ENCODE measurements at places on chromosomes 11 and 22. TPM values are rescaled to one million over a fixed set of nuclear protein-coding genes. Genes with fewer than 3 reads are reported as not detected.

- H3K27me3 ChIP-seq: no peaks in the 10 kb centered on the region
- H3K27ac ChIP-seq: no peak overlapping the region
- no peaks in the 10 kb centered on the region for H3K4me1 ChIP-seq
- no peaks in the 10 kb centered on the region for H3K36me3 ChIP-seq
- no peak overlapping the region for H3K4me3 ChIP-seq
- no peak for DNase-seq
Observed at GRCh38 chr22:28813772-28814518, 13.6 kb upstream of the XBP1 start.

GRCh38 chr11:119065369-119065768 is 2.2 kb upstream of the VPS11 start:
- DNase-seq: peak; percentile 43
- no peak overlapping the region for H3K27ac ChIP-seq
- H3K4me1 ChIP-seq: no peaks in the 10 kb centered on the region
- no peak overlapping the region for H3K4me3 ChIP-seq
- H3K27me3 ChIP-seq: no peaks in the 10 kb centered on the region

DNA sequence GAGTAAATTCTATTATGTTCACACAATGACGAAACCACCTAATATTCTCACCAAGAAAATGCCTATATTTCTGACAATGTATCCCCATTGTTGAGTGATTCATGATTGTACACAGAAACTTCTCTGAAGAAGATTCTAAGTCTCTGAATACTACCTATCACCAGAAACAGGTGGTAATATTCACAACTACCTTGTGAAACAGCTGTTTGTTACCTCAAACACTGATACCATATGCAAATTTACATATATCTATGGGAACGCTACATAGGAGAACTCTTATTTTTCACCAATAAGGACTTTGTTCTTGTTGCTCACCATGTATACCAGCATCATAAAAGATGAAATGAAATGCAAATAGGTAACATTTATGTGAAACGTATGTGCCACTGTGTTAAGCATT is 59.3 kb downstream of the PDGFD start:
- no peak for DNase-seq
- no peaks in the 10 kb centered on the region for H3K27me3 ChIP-seq
- no peaks in the 10 kb centered on the region for H3K36me3 ChIP-seq
- H3K4me1 ChIP-seq: no peaks in the 10 kb centered on the region

GRCh38 chr11:60310407-60310998 is 16.6 kb upstream of the MS4A6E start:
- H3K27ac ChIP-seq: no peak overlapping the region
- DNase-seq: no peak
- no peaks in the 10 kb centered on the region for H3K4me1 ChIP-seq
- no peak overlapping the region for H3K4me3 ChIP-seq
- no peaks in the 10 kb centered on the region for H3K27me3 ChIP-seq

GRCh38 chr11:11731311-11732083 is 109.7 kb upstream of the GALNT18 start:
- H3K27ac ChIP-seq: no peak overlapping the region
- no peaks in the 10 kb centered on the region for H3K27me3 ChIP-seq
- no peak for DNase-seq
- no peak overlapping the region for H3K4me3 ChIP-seq
- H3K36me3 ChIP-seq: no peaks in the 10 kb centered on the region

DNA sequence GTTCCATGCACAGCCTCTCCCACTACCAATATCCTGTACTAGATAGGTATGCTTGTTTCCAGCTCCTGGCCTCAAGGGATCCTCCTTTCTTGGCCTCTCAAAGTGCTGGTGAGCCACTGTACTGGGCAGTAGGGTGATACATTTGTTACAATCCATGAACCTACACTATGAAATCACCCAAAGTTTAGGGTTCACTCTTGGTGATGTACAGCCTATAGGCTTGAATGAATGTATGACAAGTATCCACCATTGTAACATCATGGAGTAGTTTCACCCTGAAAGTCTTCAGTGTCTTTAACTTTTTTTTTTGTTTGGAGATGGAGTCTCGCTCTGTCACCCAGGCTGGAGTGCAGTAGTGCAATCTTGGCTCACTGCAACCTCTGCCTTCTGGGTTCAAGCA is 31.8 kb downstream of the TRIOBP start:
- H3K4me1 ChIP-seq: no peaks in the 10 kb centered on the region
- H3K27me3 ChIP-seq: no peaks in the 10 kb centered on the region
- no peak for DNase-seq
- no peak overlapping the region for H3K27ac ChIP-seq

DNA sequence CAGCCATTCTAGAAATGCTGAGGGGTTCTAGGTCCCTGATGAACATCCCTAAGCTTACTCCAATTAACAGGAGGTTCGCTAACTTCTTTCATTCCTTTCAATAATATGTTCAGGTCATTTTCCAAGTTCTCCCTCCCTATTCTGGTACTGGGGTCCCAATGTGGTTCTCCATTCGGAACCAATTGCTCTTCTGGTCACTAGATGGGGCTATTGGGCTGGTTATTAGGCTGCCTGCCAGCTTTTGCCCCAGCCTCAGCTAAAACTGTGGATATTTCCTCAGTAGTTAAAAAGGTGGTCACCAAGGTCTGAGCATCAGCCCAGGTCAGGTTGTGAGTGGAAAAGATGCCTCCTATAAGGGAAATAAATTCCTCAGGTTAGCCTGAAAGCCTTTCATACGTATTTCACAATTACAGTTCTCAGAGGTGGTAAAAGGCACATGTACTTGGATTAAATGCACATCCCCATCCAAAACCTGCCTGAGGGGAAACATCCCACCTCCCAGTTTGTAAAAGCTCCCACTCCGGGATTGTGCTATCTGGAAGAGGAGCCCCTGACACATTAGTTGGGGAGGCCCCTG is 161.1 kb upstream of the CCDC179 start:
- DNase-seq: peak; percentile 59
- no peaks in the 10 kb centered on the region for H3K4me1 ChIP-seq
- H3K4me3 ChIP-seq: no peak overlapping the region
- no peaks in the 10 kb centered on the region for H3K27me3 ChIP-seq
- no peak overlapping the region for H3K27ac ChIP-seq

DNA sequence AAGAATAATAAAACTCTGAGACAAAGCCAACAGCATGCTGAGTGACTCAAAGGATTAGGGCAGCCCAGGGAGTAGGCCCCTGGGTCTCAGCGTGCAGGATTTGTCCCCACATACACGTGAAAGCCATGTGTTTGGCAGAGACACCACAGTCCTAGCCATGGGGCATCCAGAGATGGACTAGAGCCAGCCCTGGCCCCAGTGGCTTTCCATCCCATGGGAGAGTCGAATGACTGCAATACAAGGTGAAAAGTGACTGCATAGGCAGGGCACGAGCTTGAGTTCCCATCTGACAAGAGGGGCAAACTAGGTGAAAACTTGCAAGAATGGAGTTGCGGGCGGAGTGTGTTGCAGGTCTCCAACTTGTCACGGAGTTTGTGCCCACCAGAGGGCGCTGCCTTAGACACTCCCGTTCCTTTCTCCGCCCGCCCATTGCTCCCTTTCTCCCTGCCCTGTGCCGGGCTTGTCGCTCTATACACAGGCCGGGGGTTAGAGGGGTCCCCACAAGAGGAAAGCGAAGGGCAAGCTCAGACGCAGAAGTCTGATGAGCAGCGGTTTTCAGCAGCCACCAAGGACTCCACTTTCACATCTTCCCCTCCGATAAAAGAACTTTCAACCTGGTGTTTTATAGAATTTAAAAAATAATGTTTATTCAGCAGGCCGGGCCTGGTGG is 24.2 kb downstream of the TSKU start:
- no peak overlapping the region for H3K27ac ChIP-seq
- no peaks in the 10 kb centered on the region for H3K36me3 ChIP-seq
- peak; percentile 95 for DNase-seq
- H3K27me3 ChIP-seq: no peaks in the 10 kb centered on the region
- no peak overlapping the region for H3K4me3 ChIP-seq

GRCh38 chr11:57161351-57161750 is 20.4 kb upstream of the LRRC55 start:
- no peak overlapping the region for H3K27ac ChIP-seq
- DNase-seq: no peak
- no peaks in the 10 kb centered on the region for H3K36me3 ChIP-seq
- H3K27me3 ChIP-seq: no peaks in the 10 kb centered on the region

DNA sequence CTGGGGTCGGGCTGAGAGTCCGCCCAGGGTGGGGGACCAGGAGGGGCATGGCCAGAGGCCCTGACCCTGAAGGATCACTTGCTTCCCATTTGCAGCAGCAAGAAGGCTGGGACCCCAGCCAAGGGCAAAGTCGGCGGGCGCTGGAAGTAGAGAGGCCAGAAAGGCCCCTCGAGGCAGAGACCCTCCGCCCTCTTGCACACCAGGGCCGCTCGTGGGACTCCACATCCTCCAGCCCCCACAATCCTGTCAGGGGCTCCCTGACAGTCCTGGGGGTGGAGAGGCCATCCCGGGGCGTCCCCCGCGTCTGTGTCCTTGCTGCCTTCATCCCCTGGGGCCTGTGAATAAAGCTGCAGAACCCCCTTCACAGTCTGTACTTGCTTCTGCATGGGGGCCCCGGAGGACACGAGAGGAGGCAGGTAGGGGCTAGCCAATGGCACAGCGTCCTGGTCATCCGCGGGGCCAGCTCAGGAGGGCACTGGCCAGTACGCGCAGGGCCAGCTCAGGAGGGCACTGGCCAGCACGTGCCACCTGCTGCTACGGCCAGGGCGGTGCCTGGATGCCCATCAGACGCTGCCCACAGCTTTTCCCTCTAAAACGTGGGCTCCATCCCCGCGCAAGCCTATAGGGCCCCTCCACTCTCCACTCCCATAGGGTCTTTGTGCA is 8.7 kb upstream of the MRPL23 start:
- H3K36me3 ChIP-seq: no peaks in the 10 kb centered on the region
- H3K4me1 ChIP-seq: no peaks in the 10 kb centered on the region
- H3K27me3 ChIP-seq: no peaks in the 10 kb centered on the region
- no peak for DNase-seq

DNA sequence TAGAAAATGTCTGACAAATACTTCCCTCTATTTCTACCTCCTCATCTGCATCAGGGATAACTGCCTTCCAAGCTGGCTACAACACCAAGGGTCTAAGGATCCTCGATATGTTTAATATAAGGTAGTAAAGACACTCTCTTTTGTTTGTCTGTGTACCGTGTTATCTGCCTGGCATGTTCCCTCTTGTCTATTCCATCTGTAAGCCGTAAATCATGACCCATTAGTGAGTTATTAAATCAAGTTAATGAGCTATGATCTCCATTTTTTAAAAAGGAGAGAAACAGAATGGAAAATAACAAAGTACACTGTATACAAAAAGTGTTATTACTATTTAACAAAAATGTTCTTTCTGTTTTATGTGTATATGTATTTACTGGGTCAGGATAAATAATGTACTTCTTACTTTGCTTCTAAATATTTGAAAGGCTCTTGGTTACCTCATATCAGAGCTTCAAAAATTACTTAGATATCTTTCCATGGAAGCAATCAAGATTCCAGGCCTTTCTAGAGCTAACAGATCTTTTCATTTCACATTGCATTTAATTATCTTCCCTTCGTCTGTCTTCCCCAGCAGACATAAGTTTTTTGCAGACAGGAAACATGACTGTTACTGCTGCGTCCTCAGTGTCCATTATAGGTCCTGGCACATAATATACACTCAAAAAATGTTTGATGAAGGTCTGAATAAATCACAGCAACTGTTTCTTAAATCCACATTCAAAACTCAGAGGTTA is 342.6 kb upstream of the CCDC90B start:
- H3K4me3 ChIP-seq: no peak overlapping the region
- no peaks in the 10 kb centered on the region for H3K27me3 ChIP-seq
- no peak for DNase-seq
- no peak overlapping the region for H3K27ac ChIP-seq
- H3K36me3 ChIP-seq: no peaks in the 10 kb centered on the region

GRCh38 chr11:723120-723883 is 17.3 kb downstream of the EPS8L2 start:
- no peaks in the 10 kb centered on the region for H3K36me3 ChIP-seq
- peaks cover 51% of the 10 kb centered on the region for H3K27me3 ChIP-seq
- no peak overlapping the region for H3K27ac ChIP-seq
- peaks cover 10% of the 10 kb centered on the region for H3K4me1 ChIP-seq
- DNase-seq: peak; percentile 57
- no peak overlapping the region for H3K4me3 ChIP-seq

GRCh38 chr11:85967457-85967856 is 101.4 kb downstream of the PICALM start:
- no peaks in the 10 kb centered on the region for H3K27me3 ChIP-seq
- H3K4me3 ChIP-seq: no peak overlapping the region

DNA sequence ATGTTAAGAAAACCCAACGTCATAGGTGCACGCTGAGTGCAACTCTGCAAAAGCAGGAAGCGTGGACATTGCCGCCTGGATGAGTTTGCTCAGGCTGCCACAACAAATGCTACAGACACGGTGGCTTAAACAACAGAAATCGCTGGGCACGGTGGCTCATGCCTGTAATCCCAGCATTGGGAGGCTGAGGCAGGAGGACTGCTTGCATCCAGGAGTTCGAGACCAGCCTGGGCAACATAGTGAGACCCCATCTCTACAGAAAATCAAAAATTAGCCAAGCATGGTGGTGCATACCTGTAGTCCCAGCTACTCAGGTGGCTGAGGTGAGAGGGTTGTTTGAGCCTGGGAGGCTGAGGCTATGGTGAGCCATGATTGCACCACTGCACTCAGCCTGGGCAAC is 13.4 kb upstream of the PGA3 start:
- H3K4me3 ChIP-seq: no peak overlapping the region
- no peaks in the 10 kb centered on the region for H3K4me1 ChIP-seq
- no peaks in the 10 kb centered on the region for H3K36me3 ChIP-seq
- no peak overlapping the region for H3K27ac ChIP-seq
- no peak for DNase-seq
- H3K27me3 ChIP-seq: no peaks in the 10 kb centered on the region

- H3K27ac ChIP-seq: no peak overlapping the region
- H3K27me3 ChIP-seq: peaks cover 42% of the 10 kb centered on the region
- DNase-seq: no peak
- no peaks in the 10 kb centered on the region for H3K36me3 ChIP-seq
- H3K4me1 ChIP-seq: peaks cover 16% of the 10 kb centered on the region
Observed at GRCh38 chr11:14645015-14645912, 1.7 kb downstream of the PDE3B start.

DNA sequence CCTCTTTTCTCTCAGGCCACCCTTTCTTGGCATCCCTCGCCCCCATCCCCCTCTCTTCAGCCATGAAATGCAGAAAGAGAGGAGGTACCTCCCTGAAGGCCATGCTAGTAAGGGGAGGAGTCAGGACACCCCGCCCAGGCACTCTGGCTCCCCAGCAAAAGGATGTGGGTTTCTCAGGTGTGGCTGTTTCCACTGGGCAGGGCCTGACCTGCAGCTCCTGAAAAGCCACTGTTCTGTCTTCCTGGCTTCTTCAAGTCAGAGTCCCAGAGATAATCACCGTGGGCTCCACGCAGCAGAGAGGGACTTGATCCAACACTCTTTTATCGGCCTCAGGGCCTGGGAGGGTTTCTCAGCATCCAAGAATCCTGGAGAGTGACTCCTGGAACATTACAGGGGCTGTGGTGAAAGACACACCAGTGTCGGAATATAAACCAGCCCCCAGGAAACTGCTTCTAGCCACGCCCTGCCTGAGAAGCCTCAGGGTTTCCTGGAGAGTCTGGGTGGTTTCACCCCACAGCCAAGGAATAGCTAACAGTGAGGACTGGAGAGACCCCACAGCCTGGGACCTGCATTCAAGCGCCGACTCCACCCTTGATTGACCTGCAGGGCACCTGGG is 45.7 kb upstream of the TSPAN18 start:
- no peak overlapping the region for H3K4me3 ChIP-seq
- H3K27ac ChIP-seq: no peak overlapping the region
- H3K36me3 ChIP-seq: no peaks in the 10 kb centered on the region
- no peak for DNase-seq

SLC22A9 gene
- total RNA-seq: not detected

OR2D2 gene
- not detected for total RNA-seq

HSCB gene
- total RNA-seq: 19.0 TPM

GGT1 gene
- total RNA-seq: 4.9 TPM

Measured in neural progenitor cell (in vitro differentiated cells).